Immature natural killer cell (primary cell): ENCODE measurements at places on chromosomes 13 and 19.

GRCh38 chr13:29883941-29884518, 33.6 kb upstream of the UBL3 start:
- no peak for DNase-seq
- peaks cover 1% of the 10 kb centered on the region for H3K27me3 ChIP-seq
- H3K36me3 ChIP-seq = no peaks in the 10 kb centered on the region
- H3K4me3 ChIP-seq = no peak overlapping the region
- H3K27ac ChIP-seq = no peak overlapping the region

DNA sequence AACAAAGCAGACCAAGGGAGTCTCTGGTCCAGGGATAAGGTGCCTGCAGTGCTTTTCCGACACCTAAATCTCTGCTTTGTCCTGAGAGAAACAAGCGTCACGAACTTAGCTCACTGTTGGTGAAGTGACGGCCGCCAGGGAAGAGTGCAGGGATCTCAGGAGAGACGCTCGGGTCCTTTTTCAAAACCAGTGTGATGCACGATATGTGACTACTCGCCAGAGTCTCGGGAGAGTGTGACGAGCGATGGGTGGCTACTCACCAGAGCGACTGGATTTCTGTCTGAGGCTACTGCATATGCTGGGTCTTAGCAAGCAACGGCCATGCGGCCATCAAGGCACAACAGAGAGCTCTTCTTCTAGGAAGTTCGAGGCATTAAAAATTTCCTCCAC, 16.5 kb upstream of the CFAP97D2 start:
- H3K4me3 ChIP-seq = peak overlapping the region; percentile 82
- H3K36me3 ChIP-seq = peaks cover 6% of the 10 kb centered on the region
- H3K27ac ChIP-seq = peak overlapping the region; percentile 85
- DNase-seq = no peak
- H3K4me1 ChIP-seq = peaks cover 60% of the 10 kb centered on the region
- H3K27me3 ChIP-seq = no peaks in the 10 kb centered on the region

DNA sequence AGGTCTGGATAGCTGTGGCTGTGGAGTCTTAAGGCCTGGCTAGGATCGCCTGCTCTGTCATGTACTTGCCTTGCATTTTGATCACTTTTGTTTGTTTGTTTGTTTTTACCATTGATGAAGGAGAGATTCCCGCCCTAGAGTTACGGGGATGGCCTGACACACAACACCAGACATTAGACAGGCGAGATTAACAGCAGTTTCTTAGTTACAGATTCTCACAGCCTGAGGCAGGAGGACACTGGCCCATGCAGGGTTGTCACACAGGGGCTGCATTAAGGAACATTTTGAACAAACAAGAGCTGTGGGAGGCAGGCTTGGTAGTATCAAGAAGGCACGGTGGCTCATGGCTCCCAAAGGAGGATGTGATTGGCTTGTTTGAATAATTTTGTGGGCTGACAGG, 291.8 kb downstream of the HS6ST3 start:
- no peaks in the 10 kb centered on the region for H3K4me1 ChIP-seq
- H3K27me3 ChIP-seq = no peaks in the 10 kb centered on the region
- no peak overlapping the region for H3K4me3 ChIP-seq
- no peak for DNase-seq
- no peak overlapping the region for H3K27ac ChIP-seq

- no peak for DNase-seq
- no peak overlapping the region for H3K4me3 ChIP-seq
- no peak overlapping the region for H3K27ac ChIP-seq
- H3K36me3 ChIP-seq = no peaks in the 10 kb centered on the region
- H3K27me3 ChIP-seq = no peaks in the 10 kb centered on the region
- no peaks in the 10 kb centered on the region for H3K4me1 ChIP-seq
These were observed 7.6 kb downstream of the TRPM4 start for GRCh38 chr19:49165111-49165750.

- H3K4me1 ChIP-seq = no peaks in the 10 kb centered on the region
- H3K27me3 ChIP-seq = peaks cover 1% of the 10 kb centered on the region
- DNase-seq = no peak
- no peak overlapping the region for H3K27ac ChIP-seq
These were observed 66.6 kb upstream of the ZNF43 start for GRCh38 chr19:21902571-21902970.

DNA sequence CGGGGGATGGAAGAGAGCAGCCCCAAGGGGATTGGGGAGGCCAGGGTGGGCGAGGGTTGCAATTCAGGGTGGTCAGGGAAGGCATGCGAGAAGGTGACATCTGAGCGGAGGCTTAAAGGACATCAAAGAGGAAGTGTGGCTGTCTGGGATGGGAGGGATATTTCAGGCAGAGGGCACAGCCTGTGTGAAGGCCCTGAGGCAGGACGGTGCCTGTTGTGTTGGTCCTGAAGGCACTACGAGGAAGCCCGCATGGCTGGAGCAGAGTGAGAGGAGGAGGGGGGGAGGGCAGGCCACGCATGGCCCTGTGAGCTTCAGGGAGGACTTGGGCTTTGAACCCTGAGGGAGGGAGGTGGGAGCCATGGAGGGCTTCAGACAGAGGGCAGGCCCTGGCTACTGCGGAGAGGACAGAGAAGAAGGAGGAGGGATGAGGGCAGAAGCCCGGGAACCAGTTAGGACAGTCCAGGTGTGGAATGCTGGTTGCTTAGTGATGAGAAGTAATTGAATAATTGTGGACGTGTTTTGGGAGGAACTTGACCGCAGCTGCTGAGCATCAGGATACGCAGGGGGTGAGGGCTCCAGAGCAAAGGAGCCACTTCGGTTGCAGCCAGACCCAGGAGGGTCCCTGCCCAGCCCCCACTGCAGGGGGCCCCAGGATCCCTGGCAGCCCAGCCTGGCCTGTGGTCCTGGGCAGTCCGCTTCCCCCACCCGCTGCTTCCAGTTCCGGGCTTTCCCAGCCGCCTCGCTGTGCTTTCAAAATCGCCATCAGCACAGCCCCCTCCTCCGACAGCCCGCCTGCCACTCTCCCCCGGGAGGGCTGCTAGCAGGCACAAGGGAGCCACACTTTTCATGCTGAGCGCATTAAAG, 6.2 kb downstream of the TLE6 start:
- H3K27ac ChIP-seq = no peak overlapping the region
- H3K27me3 ChIP-seq = peaks cover 5% of the 10 kb centered on the region
- no peak for DNase-seq
